Heart left ventricle (tissue), 16 donors: ENCODE measurements at places on chromosomes 12 and 14. TPM values are rescaled to one million over a fixed set of nuclear protein-coding genes. Genes with fewer than 3 reads are reported as not detected.

DNA sequence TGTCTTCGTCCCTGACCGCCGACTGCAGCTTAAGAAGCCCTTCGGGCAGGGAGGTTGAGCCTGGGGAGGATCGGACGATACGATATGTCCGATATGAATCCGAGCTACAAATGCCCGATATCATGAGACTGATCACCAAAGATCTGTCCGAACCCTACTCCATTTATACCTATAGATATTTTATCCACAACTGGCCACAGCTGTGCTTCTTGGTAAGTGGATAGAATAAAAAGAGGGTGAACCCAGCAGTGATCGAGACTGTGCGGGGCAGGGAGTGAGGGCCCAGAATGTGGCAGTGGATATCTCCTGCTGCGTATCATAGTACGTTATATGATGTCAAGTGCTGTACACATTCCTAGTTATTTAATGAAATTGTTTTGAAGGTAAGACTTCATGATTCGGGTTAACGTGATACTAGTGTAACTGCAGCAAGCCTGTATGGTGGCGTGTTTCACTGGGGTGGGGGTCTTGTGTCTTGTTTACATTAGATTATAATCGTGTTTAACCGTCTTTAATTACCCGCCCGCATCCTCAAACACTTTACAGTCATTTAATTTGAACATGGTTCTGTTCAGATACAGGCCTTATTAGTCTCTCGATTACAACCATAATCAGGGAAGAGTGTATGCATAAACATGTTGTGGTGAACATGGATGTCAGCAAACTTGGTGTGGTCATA is 1.3 kb downstream of the NAA30 start:
- H3K27me3 ChIP-seq = no peaks in the 10 kb centered on the region
- peak overlapping the region; percentile 86 for H3K27ac ChIP-seq
- peaks cover 5% of the 10 kb centered on the region for H3K36me3 ChIP-seq

DNA sequence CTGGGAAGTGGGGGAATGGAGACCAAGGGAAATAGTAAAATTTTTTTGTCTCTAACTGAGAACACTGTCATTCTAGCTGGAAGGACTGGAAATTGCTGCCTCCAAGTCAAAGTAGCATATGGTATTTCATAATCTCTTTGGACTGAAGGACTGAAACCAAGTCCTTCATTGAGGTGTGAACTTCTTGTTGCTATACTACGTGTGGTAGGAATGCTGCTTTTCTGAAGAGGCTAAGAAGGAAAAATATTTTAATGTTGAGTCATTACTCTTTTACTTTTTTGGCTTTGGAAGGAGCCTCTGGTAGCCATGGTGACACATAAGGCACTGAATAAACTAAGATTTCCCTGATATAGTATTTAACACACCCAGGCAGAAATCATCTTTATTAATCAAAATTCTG is 465.4 kb downstream of the NPAS3 start:
- no peaks in the 10 kb centered on the region for H3K36me3 ChIP-seq
- H3K4me3 ChIP-seq = no peak overlapping the region
- no peaks in the 10 kb centered on the region for H3K4me1 ChIP-seq
- DNase-seq = no peak

- no peaks in the 10 kb centered on the region for H3K4me1 ChIP-seq
- no peak overlapping the region for H3K4me3 ChIP-seq
- no peaks in the 10 kb centered on the region for H3K27me3 ChIP-seq
- H3K36me3 ChIP-seq = no peaks in the 10 kb centered on the region
- H3K27ac ChIP-seq = no peak overlapping the region
Observed at GRCh38 chr14:23660290-23661226, 24.4 kb downstream of the DHRS2 start.

- no peaks in the 10 kb centered on the region for H3K36me3 ChIP-seq
- H3K27ac ChIP-seq = no peak overlapping the region
- H3K4me1 ChIP-seq = peaks cover 3% of the 10 kb centered on the region
- no peaks in the 10 kb centered on the region for H3K27me3 ChIP-seq
- no peak for DNase-seq
Observed at GRCh38 chr12:22117563-22118237, 71.7 kb downstream of the CMAS start.

DNA sequence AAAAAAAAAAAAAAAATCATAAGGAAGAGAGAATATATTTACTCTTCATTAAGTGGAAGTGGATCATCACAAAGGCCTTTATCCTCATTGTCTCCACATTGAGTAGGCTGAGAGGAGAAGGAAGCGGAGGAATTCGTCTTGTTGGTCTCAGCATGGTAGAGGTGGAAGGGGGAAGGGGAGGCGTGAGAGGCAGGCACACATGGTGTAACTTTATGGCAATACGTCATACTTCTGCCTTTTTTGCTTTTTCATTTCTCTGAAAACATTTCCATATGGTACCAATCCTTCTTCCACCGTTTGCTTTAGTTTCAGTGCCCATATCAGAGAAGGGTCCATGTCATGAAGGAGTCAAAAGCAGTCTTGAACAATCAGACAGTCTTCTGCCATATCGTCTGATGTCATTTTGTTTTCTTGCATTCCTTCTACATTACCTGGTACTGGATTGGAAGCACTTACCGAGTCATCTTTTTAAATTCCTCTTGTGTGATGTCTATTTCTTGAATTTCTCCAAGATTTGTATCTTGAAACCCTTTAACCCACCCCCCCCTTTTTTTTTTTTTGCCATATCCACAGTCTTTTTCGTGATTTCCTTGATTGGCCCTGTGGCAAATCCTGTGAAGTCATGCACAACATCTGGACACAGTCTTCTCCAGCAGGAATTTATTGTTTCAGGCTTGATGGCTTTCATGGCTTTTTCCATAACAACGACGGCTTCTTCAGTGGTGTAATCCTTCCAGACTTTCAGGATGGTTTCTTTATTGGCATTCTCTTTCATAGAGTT is 8.9 kb downstream of the FUT8 start:
- no peaks in the 10 kb centered on the region for H3K36me3 ChIP-seq
- no peak overlapping the region for H3K4me3 ChIP-seq
- no peaks in the 10 kb centered on the region for H3K4me1 ChIP-seq
- no peaks in the 10 kb centered on the region for H3K27me3 ChIP-seq
- DNase-seq = no peak

- H3K27ac ChIP-seq = no peak overlapping the region
- no peaks in the 10 kb centered on the region for H3K27me3 ChIP-seq
- no peaks in the 10 kb centered on the region for H3K4me1 ChIP-seq
- no peak overlapping the region for H3K4me3 ChIP-seq
- peaks cover 8% of the 10 kb centered on the region for H3K36me3 ChIP-seq
Observed at GRCh38 chr14:75909630-75910029, 72.2 kb downstream of the TGFB3 start.

GRCh38 chr12:100077367-100077766 is 65.3 kb downstream of the BLTP3B start:
- no peaks in the 10 kb centered on the region for H3K4me1 ChIP-seq
- H3K4me3 ChIP-seq = no peak overlapping the region
- H3K27ac ChIP-seq = no peak overlapping the region
- no peak for DNase-seq
- no peaks in the 10 kb centered on the region for H3K27me3 ChIP-seq
- peaks cover 53% of the 10 kb centered on the region for H3K36me3 ChIP-seq

DNA sequence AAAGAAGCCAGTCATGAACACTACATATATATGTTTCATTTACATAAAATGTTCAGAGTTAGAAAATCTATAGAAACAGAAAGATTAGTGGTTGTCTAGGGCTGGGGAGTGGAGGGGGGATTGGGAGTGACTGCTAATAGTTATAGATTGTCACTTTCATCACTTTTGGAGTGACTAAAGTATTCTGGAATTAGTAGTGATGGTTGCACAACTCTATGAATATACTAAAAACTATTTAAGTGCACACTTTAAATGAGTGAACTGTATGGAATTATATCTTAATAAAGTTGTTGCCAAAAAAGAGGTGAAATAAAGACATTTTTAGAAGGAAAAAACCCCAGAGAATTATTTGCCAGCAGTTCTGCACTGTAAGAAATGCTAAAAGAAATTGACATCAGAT is 9.5 kb downstream of the CATSPERB start:
- no peaks in the 10 kb centered on the region for H3K36me3 ChIP-seq
- DNase-seq = no peak
- H3K4me3 ChIP-seq = no peak overlapping the region
- H3K4me1 ChIP-seq = no peaks in the 10 kb centered on the region

The KANSL2 gene
- 20.6 TPM for total RNA-seq

The SSTR1 gene
- 0.83 TPM for total RNA-seq

The CD4 gene
- 71.9 TPM for total RNA-seq

The TPH2 gene
- not detected for total RNA-seq

The SDR9C7 gene
- not detected for total RNA-seq
